K562 (cell line): ENCODE measurements at places on chromosomes 1 and 21. TPM values are rescaled to one million over a fixed set of nuclear protein-coding genes. Genes with fewer than 3 reads are reported as not detected.

The MTF1 gene
- total RNA-seq: 11.3 and 12.2 TPM in 2 replicates

The CR1L gene
- 30.0 and 33.7 TPM in 2 replicates for total RNA-seq

The SYT14 gene
- 0.07 TPM in 1 of 2 replicates, not detected in the other for total RNA-seq

The CACNA1S gene
- total RNA-seq: not detected in 2 replicates

The LRRC38 gene
- not detected in 2 replicates for total RNA-seq

The PRKAB2 gene
- total RNA-seq: 8.6 and 8.9 TPM in 2 replicates

The F13B gene
- total RNA-seq: not detected in 2 replicates

The TMPRSS15 gene
- 0.18 TPM in 1 of 2 replicates, not detected in the other for total RNA-seq

The C1orf94 gene
- not detected in 2 replicates for total RNA-seq

The PROX1 gene
- total RNA-seq: 0.09 and 0.22 TPM in 2 replicates

The FAM72D gene
- total RNA-seq: 14.9 and 15.8 TPM in 2 replicates

The RIPPLY3 gene
- not detected in 2 replicates for total RNA-seq

The BEND5 gene
- total RNA-seq: not detected in 2 replicates

The LAMC1 gene
- 0.60 and 0.71 TPM in 2 replicates for total RNA-seq

The CADM3 gene
- total RNA-seq: not detected in 2 replicates

The CDC42BPA gene
- total RNA-seq: 49.8 and 54.9 TPM in 2 replicates

The PDC gene
- not detected in 2 replicates for total RNA-seq

The C1orf167 gene
- total RNA-seq: 0.82 and 1.2 TPM in 2 replicates

The CFAP141 gene
- total RNA-seq: not detected in 2 replicates

The YARS1 gene
- 276 and 306 TPM in 2 replicates for total RNA-seq

The TFF2 gene
- not detected in 2 replicates for total RNA-seq
